ENCODE measurements at places on chromosomes 7 and 10.

DNA sequence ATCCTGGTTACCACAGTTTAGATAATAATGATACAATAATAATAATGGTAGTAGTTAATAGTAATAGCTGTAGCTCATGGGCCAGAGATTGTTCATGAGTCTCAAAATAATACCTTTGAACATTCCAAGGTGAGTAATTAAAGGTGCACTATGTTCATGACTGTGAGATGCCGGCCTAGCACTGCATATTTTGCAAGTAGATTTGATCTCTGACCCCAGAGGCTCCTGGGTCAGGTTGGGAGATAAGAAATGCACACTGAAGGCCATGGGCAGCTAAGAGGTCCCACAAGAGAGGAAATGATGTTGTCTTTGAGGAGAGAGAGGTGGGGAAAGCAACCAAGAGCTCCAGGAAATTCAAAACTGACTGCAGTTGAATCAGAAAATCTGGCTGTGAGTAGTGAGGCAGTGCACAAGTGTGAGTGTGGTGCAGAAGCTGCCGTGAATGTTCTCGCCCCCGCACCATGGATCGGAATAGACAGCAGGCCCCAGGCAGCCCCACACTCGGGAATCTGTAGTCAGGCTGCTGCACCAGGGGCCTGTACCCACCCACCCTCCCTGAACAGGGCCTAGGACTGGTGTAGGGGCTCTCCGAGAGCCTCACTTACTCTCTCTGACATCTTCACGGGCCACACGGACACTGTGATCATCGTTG lies 11.9 kb downstream of the CPXM2 start:
- no peak for DNase-seq

- no peak for DNase-seq
These were observed 4.0 kb downstream of the AEBP1 start for GRCh38 chr7:44107961-44108767.

DNA sequence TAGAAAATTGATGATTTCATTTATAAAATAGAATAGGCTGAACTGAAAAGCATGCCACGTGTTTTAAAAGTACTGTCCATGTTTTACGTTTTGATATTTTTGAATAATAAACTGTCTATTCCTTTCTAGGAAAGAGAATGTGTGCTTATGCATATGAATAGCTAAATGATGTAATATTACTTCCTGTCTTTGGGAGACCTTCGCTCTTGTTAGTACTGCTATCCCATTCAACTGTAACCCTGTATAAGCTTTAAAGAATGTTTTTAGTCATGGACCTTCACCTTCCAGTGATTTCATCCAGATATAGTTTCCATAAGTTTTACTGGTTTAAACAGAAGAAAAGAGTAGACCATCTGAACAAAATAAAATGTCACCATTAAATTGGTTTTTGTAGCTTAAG lies 274.4 kb upstream of the SEMA3A start:
- DNase-seq, result no peak

DNA sequence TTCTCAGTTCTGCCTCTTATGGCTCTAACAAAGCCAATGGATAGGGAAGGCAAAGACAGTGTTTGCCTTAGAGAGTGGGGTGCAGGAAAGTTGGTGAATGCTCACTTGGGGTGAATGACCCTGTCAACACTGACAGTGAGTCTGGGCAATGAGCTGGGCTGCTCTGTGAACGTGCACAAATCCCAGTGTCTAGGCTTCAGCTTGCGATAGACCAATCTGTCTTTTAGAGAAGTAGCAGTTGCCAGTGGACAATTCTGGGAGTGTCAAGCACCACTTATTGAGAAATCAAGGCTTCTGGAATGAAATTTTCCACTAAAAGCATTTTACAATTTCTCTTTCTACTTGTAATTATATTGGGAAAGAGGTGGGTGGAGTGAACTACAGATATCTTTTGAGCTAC lies 141.4 kb downstream of the HERPUD2 start:
- DNase-seq, result no peak

DNA sequence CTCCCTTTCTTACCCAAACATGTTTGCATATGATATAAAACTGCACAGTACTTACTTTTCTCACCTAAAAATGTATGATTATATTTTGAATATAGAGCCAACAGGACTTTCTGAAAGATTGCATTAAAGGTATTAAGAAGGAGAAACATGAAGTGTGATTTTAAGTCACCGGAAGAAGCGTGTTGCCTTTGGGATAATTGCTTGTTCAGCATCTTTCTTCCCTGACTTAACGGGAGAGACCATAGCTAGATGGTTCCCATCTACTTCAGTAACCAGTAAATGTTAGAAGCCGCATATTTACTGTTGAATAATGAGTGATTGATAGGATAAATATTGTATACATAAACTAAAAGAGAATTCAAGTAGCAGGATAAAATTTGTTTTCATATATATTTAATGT lies 197.1 kb downstream of the NRG3 start:
- DNase-seq, result no peak

- DNase-seq, result no peak
These were observed 83.7 kb downstream of the ZMIZ1 start for GRCh38 chr10:79152423-79152817.

DNA sequence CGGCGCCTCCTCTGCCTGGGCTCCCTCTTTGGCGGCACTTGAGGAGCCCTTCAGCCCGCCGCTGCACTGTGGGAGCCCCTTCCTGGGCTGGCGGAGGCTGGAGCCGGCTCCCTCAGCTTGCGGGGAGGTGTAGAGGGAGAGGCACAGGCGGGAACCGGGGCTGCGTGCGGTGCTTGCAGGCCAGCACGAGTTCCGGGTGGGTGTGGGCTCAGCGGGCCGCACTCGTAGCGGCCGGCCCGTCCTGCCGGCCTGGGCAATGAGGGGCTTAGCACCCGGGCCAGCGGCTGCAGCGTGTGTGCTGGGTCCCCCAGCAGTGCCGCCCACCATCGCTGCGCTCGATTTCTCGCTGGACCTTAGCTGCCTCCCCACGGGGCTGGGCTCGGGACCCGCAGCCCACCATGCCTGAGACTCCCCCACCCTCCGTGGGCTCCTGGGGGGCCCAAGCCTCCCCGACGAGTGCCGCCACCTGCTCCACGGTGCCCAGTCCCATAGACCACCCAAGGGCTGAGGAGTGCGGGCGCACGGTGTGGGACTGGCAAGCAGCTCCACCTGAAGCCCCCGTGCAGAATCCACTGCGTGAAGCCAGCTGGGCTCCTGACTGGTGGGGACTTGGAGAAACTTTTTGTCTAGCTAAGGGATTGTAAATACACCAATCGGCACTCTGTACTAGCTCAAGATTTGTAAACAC lies 73.8 kb upstream of the KMT2E start:
- DNase-seq, result no peak

- DNase-seq, result no peak
These were observed 28.3 kb downstream of the WDR86 start for GRCh38 chr7:151381348-151382078.

- DNase-seq, result no peak
These were observed 9.2 kb downstream of the DNA2 start for GRCh38 chr10:68462536-68462935.

- DNase-seq, result no peak
These were observed 207.0 kb upstream of the ZMIZ1 start for GRCh38 chr10:78861529-78862327.

DNA sequence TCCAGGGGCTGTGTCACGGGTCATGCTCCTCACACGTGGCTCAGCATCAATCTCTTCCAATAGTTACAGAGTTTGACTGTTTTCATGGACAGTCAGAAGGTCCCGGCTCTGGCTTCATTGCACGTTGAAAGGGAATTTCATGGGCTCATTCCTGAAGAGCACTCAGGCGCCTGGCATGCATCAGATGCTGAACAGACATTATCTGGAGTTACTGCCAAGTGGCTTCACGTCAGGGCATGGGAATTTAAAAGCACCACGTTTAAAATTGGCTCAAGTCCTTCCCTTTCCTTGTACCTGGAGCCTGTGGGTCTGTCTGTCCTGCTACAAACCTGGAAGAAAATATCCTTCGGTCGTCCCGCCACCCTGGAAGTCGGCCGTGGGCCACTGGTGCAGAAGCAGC lies 50.4 kb downstream of the CFAP46 start:
- no peak for DNase-seq

DNA sequence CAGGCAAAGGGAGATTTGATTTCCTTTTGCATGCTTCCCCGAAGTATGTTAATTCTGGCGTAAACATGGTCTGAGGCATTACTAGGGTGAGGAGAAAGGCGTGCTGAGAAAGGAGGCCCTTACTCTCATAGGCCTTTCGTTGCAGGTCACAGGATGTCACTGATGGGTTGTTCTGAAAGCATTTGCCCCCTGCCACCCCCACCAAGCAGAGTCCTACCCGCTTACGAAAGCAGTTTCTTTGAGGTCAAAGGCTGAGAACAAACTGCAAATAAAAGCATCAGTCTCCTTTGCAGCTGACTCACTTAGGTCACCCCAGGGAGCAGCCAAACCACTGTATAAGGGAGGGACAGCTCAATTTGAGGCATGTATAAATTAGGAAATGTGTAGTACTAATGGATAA lies 57.1 kb downstream of the BPGM start:
- no peak for DNase-seq

DNA sequence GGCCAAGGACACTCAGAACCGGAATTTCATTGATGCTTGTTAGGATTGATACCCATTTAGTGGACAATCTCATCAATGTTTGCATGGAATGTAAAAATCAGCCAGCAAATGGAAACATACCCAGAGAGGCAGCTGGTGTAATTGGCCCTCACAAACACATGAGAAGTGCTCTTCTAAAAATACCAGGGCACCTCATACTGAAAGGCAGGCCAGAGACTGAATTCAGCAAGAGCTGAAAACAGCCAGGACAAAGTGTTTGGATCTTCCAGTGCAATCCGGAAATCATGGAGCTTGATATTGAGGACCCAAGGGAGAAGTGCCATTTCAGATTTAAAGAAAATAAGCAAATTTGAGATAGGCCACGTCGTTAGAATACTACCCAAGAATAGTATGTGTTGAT lies 498.6 kb downstream of the GALNT17 start:
- DNase-seq, result no peak

GRCh38 chr10:5960070-5960972 lies 17.0 kb downstream of the IL15RA start:
- DNase-seq, result no peak

GRCh38 chr7:120723465-120724385 lies 134.2 kb downstream of the TSPAN12 start:
- DNase-seq, result no peak

DNA sequence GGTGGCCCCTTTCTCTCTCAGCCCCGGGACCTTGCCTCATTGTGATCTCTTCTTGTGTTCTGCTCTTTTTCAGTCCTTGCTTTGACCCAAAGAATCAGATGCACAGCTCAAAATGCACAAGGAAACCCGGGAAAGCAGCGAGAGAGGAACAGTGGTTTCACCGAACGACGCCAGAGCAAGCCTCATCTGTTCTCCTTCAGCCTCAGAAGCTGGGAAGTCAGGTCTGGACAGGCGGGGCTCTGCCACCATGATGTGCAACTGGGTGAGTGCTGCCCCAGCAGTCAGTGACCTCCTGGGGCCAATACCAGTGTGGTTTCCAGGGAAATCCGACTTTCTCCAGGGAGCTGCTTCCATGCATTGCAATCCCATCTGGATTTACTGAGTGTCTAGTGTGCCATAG lies 133.4 kb downstream of the PRKCQ start:
- DNase-seq, result no peak

GRCh38 chr7:22860784-22861482 lies 38.3 kb upstream of the TOMM7 start:
- DNase-seq, result no peak

DNA sequence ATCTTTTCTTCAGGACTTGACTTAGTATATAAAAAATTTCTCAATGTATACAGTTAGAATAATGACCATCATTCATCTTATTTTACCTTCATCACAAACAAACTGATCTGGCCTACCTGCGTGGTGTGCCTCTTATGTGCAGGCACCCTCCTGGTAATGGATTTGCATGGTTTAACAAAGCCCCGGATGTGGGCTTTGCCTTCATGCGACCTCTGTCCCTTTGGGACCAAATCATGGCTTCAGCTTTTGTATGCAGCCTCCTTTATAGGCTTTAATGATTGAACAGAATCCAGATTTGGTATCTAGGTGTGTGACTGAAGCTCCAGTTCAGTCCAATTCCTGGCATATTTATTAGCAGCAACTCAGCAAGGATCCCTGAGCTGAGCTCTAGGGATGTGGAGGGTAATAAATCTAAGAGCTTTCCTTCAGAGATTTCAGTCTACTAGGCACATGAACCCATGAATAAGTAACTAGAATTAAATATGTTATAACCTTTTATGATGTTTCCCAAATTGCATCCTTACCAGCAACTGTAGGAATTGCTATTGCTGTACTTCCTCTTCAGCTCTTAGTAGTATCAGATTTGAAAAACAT lies 256.9 kb downstream of the ABCA13 start:
- no peak for DNase-seq

GRCh38 chr10:15313047-15313446 lies 58.0 kb downstream of the FAM171A1 start:
- no peak for DNase-seq

GRCh38 chr7:132666774-132667172 lies 90.5 kb upstream of the PLXNA4 start:
- no peak for DNase-seq

DNA sequence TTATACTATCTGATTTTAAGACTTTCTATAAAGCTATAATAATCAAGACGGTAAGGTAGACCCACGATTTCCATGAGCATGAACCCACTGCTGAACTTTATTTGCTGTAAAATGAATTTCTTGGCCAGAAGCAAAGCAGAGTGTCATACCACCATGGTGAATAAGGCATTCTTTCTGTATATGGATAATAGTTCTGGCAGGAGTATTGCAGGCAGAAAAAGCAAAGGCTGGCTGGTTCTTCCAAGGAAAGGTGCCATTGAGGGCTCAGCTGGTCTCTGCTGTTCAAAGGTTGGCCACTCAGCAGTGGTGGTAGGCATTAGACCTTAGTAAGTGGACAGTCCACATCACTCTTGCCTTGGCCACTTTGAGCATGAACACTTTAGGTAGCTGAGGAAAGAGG lies 104.1 kb upstream of the KCNMA1 start:
- no peak for DNase-seq

GRCh38 chr7:28183627-28184026 lies 3.0 kb upstream of the JAZF1 start:
- DNase-seq, result no peak

DNA sequence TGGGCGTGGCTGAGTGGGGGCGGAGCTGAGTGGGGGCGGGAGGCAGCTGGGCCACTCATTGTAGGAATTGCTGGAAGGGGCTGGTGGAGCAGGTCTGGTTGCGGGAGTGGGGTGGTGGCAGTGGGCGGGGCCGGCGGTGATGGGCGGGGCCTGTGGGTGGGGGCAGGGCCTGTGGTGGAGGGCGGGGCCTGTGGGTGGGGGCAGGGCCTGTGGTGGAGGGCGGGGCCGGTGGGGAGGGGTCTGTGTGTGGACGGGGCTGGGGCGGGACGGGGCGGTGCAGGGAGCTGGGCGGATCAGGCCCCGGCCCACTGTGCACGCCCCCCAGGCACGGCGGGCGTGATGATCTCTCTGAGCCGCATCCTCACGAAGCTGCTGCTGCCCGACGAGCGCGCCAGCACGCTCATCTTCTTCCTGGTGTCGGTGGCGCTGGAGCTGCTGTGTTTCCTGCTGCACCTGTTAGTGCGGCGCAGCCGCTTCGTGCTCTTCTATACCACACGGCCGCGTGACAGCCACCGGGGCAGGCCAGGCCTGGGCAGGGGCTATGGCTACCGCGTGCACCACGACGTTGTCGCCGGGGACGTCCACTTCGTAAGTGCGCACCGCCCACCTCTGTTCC lies 14.0 kb downstream of the SLC29A4 start:
- no peak for DNase-seq
